NCI-H1105 treated with DMSO at 0.1 percent for 48 hours (cell line): ENCODE measurements at places on chromosomes 4 and X.

DNA sequence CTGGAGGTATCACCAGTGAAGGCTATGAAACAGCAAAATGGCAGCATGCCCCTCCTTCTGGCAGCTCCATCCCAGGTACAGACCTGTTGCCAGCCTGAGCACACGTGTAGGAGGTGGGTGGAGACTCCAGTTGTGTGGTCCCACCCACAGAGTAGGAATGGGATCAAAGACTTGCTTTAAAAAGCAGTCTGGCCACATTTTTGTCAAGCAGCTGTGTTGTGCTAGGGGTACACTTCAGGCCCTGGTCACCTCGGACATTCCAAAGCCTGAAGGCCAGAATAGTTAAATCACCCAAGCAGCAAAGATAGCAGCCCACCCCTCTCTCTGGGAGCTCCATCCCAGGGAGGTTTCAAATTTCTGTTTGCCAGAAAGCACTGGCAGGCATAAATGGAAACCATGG, 20.3 kb upstream of the AMBN start:
- DNase-seq: no peak

DNA sequence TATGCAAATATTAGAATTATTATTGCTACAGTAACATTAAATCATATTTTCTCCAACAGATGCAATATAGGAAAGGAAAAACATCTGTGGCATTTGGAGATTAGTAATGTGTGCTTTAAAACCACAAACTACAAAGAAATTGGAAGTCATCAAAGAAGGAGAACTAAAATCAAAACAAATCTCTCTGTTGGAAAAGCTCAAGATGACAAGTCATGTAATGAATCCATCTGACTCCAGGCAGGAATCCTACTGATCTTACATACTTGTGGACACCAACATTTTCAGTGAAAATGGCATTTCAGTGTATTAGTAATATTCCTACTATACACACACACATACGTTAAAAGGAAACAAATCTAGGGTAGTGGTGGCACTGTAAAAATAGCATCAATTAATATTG, 98.2 kb downstream of the SLC39A8 start:
- DNase-seq: no peak

DNA sequence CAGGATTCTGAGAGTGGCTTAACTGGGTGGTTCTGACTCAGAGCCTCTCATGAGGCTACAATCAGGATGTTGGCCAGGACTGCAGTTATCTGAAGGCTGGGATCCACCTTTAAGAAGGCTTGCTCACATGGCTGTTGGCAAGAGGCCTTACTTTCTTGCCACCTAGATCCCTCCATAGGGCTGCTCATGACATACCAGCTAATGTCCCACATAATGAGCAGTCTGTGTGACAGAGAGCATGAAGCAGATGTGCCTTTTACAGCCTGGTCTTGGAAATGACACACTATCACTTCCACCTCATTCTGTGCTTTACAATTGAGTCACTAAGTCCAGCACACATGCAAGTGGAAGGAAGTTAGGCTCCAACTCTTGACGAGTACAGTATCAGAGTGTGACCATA, 4.3 kb upstream of the RBM3 start:
- no peak for DNase-seq

DNA sequence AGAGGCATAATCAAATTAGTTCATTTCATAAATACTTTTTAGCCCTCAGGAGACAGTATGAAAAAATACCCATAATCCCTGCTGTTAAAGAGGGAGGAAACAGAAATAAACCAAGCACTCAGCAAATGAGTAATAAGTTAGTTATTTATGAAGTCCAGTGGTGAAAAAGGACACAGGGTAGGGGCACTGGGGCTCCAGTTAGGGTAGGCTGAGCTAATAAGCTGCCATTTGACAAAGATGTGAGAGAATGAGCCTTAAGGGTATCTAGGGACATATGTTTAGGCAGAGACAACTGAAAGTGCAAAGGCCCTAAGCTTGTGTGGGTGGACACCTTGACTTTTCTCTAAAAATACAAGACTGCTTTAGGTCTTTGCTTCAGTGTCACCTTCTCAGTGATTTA, 94.4 kb downstream of the IL15 start:
- DNase-seq: no peak

DNA sequence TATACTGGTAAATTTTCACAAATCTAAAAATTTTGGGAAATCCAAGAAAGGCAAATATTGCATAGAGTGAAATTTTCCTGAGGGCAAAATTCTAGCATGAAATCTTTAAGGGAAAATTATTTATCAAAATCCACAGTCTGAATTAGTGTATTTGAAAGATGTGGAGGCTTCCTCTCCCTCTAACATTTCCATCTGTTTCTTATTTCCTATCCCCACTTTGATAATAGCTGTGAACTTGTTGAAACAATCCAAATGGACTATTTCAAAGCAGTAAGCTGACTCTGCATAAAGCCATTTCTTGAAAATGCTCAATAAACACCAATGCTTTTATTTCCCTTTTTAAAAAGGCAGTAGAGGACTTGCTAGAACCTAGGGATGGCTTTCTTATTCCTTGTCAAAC, 107.3 kb upstream of the PABPC4L start:
- no peak for DNase-seq

DNA sequence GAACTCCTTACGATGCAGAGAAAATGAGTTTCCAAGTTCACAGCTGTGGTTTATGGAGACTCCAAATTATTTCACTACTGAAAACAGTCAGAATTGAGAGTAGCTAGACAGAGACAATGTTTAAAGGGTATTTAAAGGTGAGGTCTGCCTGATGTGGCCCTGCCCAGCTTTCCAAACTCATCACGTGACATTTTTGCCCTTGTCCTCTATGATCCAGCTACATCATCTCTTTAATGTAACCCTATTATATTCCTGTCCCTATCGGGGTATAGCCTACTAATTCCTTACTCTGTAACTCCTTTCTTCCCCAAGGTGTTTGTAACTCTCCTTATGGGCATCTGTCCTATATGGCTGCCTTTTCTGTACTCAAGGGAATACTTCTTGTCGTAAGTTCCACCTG, 297.2 kb downstream of the GRXCR1 start:
- DNase-seq: no peak

DNA sequence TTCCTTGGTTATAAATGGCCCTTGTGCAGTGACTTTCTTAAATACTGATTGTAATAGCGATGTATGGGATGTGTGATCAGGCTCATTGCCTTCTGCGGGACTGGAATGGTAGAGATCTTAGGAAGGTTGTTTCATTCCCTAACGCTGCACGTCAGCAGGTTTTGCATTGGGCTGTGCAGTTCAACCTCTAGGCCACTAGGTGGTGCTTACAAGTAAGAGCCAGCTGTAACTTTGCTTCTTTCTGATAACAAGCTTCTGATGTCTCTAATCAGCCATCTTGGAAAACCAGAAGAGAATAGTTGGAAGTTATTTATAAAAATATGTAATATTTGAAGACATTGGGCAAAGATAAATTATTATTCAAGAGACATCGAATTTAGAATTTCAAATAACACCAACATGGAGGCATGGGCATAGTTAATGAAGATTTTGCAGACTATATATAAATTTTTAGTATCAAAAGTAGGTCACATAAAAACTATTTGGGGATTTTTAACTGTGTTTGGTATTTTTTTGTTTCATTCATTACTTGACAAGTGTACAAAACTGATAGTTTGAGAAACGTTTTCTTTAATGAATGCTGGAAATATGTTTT, 339.7 kb upstream of the PCDH7 start:
- peak; percentile 61 for DNase-seq

- DNase-seq: no peak
Measured at GRCh38 chr4:40316782-40317635, 18.1 kb upstream of the CHRNA9 start.

DNA sequence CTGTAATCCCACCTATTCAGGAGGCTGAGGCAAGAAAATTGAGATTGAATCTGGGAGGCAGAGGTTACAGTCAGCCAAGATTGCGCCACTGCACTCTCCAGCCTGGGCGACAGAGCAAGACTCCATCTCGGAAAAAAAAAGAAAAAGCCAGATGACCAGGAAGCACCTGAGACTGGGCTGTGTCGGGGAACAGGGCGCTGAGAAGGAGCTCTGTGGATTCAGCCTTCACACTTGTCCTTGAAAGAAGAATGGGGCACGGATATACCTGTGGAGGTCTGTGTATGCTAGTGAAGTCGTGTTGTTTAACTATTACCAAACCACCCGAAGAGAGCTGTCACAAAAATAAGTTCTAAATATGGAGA, 39.3 kb upstream of the TADA2B start:
- DNase-seq: no peak
